Calu3 (cell line): ENCODE measurements at places on chromosomes 1 and 21. TPM values are rescaled to one million over a fixed set of nuclear protein-coding genes. Genes with fewer than 3 reads are reported as not detected.

GRCh38 chr1:232263452-232263851 lies 366.5 kb downstream of the SIPA1L2 start:
- DNase-seq = no peak

- peak; percentile 69 for DNase-seq
Observed at GRCh38 chr1:15756143-15757015, 2.2 kb upstream of the FBLIM1 start.

DNA sequence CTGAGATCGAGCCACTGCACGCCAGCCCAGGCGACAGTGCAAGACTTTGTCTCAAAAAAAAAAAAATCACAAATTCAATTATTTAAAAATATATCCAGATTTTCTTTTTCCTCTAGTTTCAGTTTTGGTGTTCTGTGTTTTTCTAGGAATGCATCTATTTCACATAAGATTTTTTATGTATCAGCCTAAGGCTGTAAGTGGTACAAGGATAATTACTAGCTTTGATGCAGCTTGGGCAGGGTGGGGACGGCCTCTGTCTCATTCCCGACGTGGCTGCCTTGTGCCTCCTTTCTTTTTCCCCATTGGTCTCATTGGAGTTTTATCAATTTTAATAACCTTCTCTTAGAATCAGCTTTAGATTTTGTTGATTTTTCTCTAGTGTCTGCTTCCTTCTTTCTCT lies 6.9 kb downstream of the CCDC27 start:
- DNase-seq = no peak

GRCh38 chr21:36028127-36029069 lies 31.9 kb downstream of the SETD4 start:
- DNase-seq = peak; percentile 65

The RORC gene
- 0.19 and 1.2 TPM in 2 replicates for total RNA-seq

The AMY1C gene
- total RNA-seq = not detected in 2 replicates

DNA sequence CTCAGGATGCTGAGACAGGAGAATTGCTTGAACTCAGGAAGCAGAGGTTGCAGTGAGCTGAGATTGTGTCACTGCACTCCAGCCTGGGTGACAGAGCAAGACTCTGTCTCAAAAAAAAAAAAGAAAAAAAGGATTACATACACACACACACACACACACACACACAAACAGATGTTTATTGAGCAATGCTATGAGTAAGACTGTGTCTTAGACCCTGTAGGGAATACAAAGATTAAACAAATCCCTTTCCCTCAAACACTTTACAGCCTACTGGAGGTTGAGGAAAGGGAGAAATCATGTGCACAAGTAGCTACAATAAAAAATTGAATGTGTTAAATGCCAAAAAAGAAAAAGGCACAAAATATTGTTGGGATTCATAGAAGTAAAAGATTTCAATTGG lies 58.1 kb downstream of the RPAP2 start:
- DNase-seq = no peak

- DNase-seq = no peak
Observed at GRCh38 chr1:67372136-67372535, 58.1 kb downstream of the SERBP1 start.

The PIK3R3 gene
- 17.4 and 21.4 TPM in 2 replicates for total RNA-seq

The GBP1 gene
- 27.0 and 44.9 TPM in 2 replicates for total RNA-seq

DNA sequence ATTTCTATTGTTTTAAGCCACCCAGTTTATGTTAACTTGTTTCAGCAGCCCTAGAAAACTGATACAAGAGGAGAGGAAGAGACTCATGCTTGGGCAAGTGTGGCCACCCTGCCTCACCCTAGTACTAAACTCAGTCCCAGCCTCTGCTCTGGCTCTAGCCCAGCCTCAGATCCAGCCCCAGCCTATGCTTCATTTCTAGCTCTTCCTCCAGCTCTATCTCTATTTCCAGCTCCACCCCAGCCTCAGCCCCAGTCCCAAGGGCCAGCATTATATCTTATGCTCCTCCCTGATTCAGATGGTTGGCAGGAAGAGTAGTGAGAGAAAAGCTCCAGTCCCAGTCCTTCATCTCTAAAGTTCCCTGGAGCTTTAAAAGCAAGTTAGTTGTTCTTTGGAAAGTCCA lies 535.5 kb downstream of the PTPRC start:
- no peak for DNase-seq

The FALEC gene
- total RNA-seq = 0.71 TPM in 1 of 2 replicates, not detected in the other

GRCh38 chr1:10632691-10633090 lies 157.9 kb downstream of the PEX14 start:
- DNase-seq = no peak

DNA sequence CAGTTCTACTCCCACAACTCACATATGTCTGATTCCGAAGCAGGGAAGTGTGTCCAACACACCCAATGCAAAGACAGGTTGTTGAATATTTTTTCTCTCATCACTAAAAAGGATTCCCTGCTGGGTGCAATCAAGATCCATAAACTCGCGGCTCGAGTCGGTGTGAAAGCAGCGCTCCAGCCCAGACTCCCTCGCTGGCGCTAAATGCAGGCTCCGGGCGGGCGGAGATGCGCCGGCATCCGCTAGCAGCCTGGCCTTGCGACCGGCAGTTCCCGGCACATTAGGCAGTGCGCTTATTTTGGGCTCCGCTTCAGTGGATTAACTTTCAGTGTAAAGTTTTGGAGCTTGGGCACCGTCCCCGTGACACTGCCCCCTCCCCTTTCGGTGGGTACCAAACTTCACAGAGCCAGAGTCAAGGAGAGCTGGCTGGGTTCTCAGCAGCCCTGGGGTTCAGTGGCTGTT lies 87.7 kb upstream of the POU3F1 start:
- DNase-seq = no peak

The RGS1 gene
- total RNA-seq = not detected in 2 replicates
